ENCODE measurements at places on chromosomes 13 and 19.

DNA sequence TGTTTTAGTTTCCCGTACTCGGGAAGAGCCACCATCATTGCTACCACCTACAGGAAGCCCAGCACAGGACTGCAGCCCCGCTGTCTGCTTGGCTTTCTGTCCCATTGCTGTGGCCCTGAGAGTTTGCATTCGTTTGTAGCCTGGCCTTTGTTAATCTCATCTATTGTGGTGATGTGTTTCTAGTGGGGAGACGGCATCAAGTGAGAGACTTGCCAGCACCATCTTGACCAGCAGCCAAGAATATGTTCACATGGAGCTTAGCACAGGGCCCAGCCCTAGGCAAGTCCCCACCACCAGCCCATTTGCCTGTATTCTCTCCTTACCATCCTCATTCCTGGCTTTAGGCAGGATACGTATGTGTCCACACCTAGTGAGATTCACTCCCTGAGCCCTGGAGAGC is 17.3 kb upstream of the OVOL3 start:
- H3K4me3 ChIP-seq = no peak overlapping the region
- H3K4me1 ChIP-seq = no peaks in the 10 kb centered on the region
- H3K36me3 ChIP-seq = no peaks in the 10 kb centered on the region
- no peak for DNase-seq

DNA sequence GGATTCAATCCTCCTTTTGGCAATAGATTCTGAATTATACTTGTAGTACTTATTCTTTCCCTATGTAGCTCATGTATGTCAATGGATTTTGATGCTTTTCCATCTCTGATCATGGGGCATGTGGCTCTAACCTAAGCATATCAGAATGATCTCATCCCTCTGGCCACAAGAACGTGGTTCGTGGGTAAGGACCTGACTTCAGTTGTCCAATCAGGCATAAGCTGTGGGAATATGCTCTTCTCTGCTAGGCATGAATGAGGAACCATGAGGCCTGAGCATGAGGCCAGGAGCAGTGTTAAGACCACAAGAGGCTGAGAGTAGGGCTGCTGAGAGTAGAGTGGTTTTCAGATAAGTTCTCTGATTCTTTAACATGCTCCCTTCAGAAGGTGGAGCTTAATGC is 292.4 kb upstream of the TSHZ3 start:
- H3K36me3 ChIP-seq = no peaks in the 10 kb centered on the region
- H3K27ac ChIP-seq = no peak overlapping the region
- H3K27me3 ChIP-seq = peaks cover 7% of the 10 kb centered on the region
- H3K4me1 ChIP-seq = no peaks in the 10 kb centered on the region
- no peak for DNase-seq

DNA sequence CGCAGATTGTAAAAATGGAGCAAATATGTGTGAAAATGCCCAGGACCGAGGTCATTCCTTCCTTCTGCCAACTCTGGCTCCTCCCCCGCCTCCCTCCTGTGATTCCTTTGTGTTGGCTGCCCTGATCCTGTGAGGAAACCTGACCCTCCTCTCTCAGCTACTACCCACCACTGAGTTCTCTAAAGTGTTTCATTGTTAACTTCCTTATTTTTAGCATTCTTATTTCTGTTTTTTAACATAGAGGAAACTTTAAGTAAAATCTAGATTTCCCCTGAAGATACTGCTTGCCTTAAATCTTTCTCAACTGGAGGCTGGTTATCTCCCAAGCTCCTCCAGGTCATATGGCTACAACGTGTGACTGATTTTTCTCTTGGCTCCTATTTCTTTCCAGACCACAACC is 21.7 kb upstream of the FBXL3 start:
- H3K27ac ChIP-seq = no peak overlapping the region
- DNase-seq = no peak
- no peak overlapping the region for H3K4me3 ChIP-seq
- H3K27me3 ChIP-seq = no peaks in the 10 kb centered on the region
- no peaks in the 10 kb centered on the region for H3K4me1 ChIP-seq

- DNase-seq = no peak
- peaks cover 7% of the 10 kb centered on the region for H3K4me1 ChIP-seq
- no peak overlapping the region for H3K27ac ChIP-seq
- no peaks in the 10 kb centered on the region for H3K27me3 ChIP-seq
- H3K4me3 ChIP-seq = no peak overlapping the region
Observed at GRCh38 chr13:113350065-113350937, 13.6 kb downstream of the GRTP1 start.

DNA sequence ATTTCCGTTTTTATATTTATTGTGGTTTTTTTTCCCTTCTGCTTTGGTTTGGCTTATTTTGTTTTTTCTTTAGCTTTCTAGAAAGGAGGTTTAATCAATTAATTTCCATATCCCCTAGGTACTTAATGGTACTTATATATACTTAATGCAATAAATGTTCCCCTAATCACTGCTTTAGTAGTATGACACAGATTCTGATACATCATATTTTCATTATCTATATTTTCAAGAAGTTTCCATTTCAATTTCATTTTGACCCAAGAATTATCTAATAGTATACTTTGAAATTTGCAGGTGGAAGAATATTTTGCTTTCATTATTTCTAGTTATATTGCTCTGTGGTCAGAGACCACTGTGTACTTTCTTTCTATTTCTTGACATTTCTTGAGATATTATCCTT is 66.6 kb upstream of the STK24 start:
- no peaks in the 10 kb centered on the region for H3K36me3 ChIP-seq
- no peaks in the 10 kb centered on the region for H3K4me1 ChIP-seq
- H3K27me3 ChIP-seq = no peaks in the 10 kb centered on the region
- no peak for DNase-seq
- H3K4me3 ChIP-seq = no peak overlapping the region
- no peak overlapping the region for H3K27ac ChIP-seq

GRCh38 chr19:52492201-52492993 is 35.1 kb upstream of the ZNF808 start:
- no peak for DNase-seq
- no peaks in the 10 kb centered on the region for H3K36me3 ChIP-seq
- no peak overlapping the region for H3K27ac ChIP-seq

GRCh38 chr13:78460176-78460575 is 143.2 kb downstream of the POU4F1 start:
- H3K4me1 ChIP-seq = no peaks in the 10 kb centered on the region

GRCh38 chr13:110000534-110001345 is 214.4 kb upstream of the IRS2 start:
- H3K27me3 ChIP-seq = no peaks in the 10 kb centered on the region
- H3K4me1 ChIP-seq = no peaks in the 10 kb centered on the region
- H3K27ac ChIP-seq = no peak overlapping the region
- H3K36me3 ChIP-seq = no peaks in the 10 kb centered on the region
- no peak for DNase-seq

- H3K4me1 ChIP-seq = peaks cover 87% of the 10 kb centered on the region
- H3K36me3 ChIP-seq = no peaks in the 10 kb centered on the region
- no peaks in the 10 kb centered on the region for H3K27me3 ChIP-seq
- no peak for DNase-seq
Observed at GRCh38 chr19:45097450-45097775, 4.4 kb downstream of the PPP1R37 start.

DNA sequence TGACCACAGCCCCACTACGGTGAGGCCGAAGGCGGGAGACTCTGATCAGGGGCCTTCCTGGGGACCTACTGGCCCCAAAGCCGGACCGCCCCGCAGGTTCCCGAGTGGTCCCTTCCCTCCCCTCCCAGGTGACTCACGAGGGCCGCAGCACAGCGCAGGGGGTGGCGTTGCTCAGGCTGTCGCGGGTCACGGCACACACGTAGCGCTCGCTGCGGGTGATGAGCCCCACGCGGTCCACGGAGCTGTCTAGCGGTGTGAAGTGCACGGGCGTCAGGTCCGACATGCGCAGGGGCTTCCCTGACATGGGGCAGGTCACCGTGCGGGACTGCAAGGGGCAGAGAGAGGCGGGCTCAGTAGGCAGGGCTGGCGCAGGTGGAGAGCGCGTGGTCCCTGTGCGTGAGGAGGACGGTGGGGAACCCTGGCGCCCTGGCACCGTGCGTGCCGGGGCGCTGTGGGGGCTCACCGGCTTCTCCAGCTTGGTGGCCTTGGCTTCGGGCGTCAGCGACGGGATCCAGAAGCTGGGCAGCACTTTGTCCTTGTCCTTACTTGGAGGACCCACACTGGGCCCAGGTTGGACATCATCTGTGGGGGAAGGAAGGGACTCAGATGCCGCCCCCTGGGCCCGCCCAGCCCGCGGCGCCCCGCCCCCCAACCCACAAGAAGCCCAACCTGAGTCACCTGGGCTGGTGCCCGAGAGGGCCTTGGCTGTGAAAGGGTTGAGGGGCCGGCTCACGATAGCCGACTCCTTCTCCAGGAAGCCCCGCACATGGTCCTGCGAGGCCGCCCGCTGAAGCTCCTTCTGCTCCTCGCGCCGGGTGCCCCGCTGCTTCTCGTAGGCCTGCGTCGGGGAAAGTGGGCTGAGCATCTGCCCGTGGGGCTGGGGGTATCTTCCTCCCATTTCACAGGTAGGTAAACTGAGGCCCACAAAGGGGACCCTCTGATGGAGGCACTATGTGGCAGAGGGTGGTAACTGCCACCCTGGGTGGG is 23.7 kb downstream of the NOSIP start:
- no peak overlapping the region for H3K27ac ChIP-seq
- no peaks in the 10 kb centered on the region for H3K27me3 ChIP-seq
- no peak overlapping the region for H3K4me3 ChIP-seq
- DNase-seq = no peak

DNA sequence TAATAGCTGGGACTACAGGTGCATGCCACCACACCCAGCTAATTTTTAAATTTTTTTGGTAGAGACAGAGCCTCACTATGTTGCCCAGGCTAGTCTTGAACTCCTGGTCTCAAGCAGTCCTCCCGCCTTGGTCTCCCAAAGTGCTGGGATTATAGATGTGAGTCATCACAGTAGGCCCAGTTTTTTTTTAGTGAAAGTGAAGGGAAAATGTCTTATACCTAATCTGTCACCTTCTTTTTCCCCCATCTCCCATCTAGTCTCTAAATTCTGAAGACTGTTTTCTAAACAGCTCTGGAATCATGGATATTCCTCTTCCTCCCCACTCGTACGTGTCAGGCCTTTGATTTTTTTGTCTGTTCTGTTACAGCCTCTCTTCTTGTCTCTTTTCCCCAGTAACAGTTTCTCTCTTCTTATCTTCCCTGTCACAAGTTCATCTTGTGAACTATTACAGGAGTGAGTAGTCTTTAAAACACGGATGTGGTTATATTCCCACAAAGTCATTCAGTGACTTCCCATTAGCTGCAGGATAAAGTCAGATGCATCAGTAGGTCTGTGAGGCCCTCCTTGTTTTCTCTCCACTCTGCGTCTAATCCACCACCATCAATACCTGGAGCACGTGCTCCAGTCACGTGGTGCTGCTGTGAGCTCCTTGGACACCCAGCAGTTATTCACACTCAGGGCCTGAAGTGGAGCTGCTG is 2.9 kb downstream of the CDC16 start:
- peaks cover 17% of the 10 kb centered on the region for H3K4me1 ChIP-seq
- H3K4me3 ChIP-seq = no peak overlapping the region
- no peak for DNase-seq
- peaks cover 59% of the 10 kb centered on the region for H3K36me3 ChIP-seq
- no peaks in the 10 kb centered on the region for H3K27me3 ChIP-seq

DNA sequence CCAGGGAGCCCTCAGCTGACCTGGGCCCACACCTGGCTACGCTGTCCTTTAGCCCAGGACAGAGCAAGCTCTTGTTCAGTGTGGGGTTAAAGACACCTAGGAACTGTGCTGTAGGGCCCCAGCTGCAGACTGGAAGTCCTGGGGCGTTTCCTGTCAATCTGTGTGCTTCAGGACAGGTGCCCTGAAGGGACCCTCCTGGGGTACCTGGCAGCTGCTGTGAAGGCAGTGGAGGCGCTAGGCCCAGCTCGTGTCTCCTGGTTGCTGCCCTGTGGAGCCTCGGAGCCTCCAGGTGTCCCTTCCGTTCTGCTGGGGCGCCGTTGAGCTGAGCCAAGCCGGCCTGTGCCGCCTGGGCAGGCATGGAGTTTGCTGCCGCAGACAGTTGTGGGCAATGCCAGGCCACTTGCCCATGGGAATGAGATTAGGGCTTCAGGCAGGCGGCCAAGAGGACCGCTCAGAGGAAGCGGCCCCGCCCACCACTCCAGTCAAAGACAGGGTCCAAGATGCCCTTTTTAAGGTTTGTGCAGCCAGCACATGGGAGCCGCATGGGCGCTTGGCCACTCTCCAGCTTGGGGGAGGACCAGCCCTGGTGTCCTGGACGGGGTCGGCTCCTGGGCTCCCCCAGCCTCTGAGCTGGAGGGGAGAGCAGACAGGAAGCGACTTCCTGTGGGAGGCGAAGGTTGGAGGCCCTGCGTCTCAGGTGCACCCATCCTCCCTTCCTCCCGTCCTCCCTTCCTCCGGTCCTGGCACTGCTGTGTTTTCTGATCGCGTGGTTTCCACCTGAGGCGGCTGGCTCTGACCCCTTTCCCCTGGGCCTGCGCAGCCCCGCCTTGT is 4.0 kb downstream of the PTBP1 start:
- peak overlapping the region; percentile 69 for H3K4me3 ChIP-seq
- no peak for DNase-seq
- no peaks in the 10 kb centered on the region for H3K27me3 ChIP-seq

DNA sequence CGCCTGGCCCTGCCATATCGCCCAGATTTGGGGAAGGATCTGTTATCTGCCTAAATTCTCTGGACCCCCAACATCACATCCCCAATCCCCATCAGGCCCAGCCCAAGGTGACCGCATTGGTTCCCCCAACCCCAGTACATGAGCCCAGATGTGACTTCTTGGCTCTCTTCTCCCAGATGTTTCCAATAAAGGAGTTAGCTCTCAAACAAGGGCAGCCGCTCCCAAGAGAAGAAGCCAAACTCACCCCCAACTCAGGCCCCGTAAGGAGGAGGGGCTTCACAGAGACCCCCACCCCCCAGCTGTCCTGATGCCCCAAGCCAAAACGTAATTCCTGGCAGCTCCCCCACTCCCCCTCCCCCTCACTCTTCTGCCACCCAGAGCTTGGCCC is 6.9 kb downstream of the FBN3 start:
- no peaks in the 10 kb centered on the region for H3K36me3 ChIP-seq
- peaks cover 9% of the 10 kb centered on the region for H3K4me1 ChIP-seq
- DNase-seq = no peak
- H3K27me3 ChIP-seq = peaks cover 26% of the 10 kb centered on the region
- no peak overlapping the region for H3K27ac ChIP-seq
- H3K4me3 ChIP-seq = no peak overlapping the region

GRCh38 chr13:28037399-28037798 is 48.9 kb upstream of the URAD start:
- H3K27me3 ChIP-seq = peaks cover 6% of the 10 kb centered on the region
- no peak overlapping the region for H3K27ac ChIP-seq
- H3K4me3 ChIP-seq = no peak overlapping the region
- no peaks in the 10 kb centered on the region for H3K4me1 ChIP-seq

- no peak overlapping the region for H3K27ac ChIP-seq
- H3K36me3 ChIP-seq = no peaks in the 10 kb centered on the region
- no peak for DNase-seq
- H3K27me3 ChIP-seq = no peaks in the 10 kb centered on the region
- no peaks in the 10 kb centered on the region for H3K4me1 ChIP-seq
Observed at GRCh38 chr13:85228692-85229091, 570.5 kb downstream of the SLITRK6 start.

DNA sequence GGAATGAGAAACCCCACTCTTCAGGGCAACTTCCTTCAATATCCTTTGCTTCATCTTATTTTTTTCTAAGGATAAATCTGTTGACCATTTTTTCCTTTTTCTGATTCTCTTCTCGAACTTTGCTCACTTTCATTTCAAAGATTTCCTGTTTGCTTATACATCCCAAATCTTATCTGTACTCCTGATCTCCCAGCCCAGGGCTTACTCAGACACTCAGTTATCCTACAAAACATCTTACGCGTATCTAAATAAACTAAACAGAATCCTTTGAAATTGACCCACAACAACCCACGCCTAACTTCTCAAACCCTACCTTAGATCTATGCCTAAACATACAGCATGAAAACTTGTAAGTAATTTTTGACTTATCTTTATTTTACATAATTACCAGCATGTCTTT is 179.2 kb downstream of the ABCC4 start:
- H3K36me3 ChIP-seq = no peaks in the 10 kb centered on the region
- no peak for DNase-seq
- H3K27me3 ChIP-seq = no peaks in the 10 kb centered on the region
- H3K27ac ChIP-seq = no peak overlapping the region
- H3K4me3 ChIP-seq = no peak overlapping the region
